Retina (tissue), 1 donor: ENCODE measurements at places on chromosomes 4 and X.

- peak; percentile 64 for DNase-seq
These were observed 568 bp downstream of the NIPAL1 start for GRCh38 chr4:48017108-48017571.

GRCh38 chr4:51842554-51843308 is at the start of gene DCUN1D4:
Gene DCUN1D4 (plus strand): TSS chr4:51843153. CDS start chr4:51843243, 90 bp downstream.
- peak; percentile 98 for DNase-seq

DNA sequence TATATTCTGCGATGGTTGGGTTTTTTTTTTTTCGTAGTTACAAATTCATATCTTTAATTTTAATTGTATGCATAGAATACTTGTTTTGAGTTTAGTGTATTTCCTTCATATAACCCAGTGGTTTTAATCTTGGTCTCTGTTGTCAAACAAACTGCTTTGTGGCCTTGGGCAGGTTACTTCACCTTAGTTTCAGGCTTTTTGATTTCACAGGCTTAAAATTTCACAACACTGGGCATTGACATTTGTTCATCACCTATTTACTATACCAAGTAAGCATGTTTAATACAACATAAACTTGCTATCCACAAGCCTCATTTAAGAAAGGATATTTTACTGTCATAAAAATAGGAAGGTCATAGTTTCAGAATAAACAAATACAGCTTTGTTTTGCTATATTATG is 14.7 kb downstream of the RAPGEF2 start:
- no peak for DNase-seq

DNA sequence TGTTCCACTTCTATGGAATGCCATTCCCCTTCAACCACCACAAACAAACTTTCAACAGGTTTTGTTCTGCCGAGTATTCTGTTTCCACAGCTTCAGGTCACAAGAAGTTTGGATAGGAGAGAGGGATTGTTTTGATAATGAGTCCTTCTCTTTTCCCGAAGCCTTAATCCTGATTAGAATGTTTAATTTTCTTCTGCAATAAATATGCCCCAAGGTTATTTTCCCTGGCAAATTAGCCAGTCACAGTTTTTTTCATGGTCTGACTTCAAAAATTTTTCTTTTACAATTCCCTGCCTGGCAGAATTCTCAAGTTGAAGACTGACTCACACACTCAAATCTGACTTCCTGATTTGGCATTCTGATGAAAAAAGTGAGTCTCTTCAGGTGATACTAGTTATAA is 33.1 kb upstream of the EDNRA start:
- DNase-seq, result no peak

DNA sequence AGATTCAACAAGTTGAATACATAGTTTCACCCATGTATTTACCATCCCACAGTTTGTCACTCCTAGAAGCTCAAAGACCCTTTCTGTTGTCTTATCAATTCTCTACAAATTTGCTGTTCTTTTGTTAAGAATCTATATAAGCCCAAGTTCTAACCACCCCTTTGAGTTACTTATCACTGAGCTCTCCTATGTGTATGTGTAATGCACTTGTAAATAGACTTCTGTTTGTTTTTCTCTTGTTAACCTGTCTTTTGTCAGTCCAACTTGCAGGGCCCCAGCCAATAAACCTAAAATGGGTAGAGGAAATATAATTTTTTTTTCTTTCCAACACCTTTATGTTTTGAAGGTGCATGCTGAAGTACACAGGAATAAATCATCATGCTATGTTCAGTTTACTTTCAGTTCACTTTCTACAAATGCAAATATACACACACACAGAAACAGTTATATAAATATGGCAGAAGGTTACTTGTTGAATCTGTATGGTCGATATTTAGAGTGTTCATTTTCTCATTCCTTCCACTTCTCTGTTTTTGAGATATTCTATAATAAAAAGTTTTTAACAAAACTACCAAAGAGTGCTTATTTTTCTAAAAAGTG is 22.3 kb upstream of the CLOCK start:
- DNase-seq, result no peak

- DNase-seq, result no peak
These were observed 14.5 kb downstream of the TNIP2 start for GRCh38 chr4:2741626-2742025.

GRCh38 chr4:87718217-87718835 is 68.2 kb downstream of the DMP1 start:
- DNase-seq, result no peak

- no peak for DNase-seq
These were observed 76.4 kb downstream of the ZFYVE28 start for GRCh38 chr4:2341911-2342652.

- no peak for DNase-seq
These were observed 198.9 kb downstream of the ASMT start for GRCh38 chrX:1813809-1814208.

DNA sequence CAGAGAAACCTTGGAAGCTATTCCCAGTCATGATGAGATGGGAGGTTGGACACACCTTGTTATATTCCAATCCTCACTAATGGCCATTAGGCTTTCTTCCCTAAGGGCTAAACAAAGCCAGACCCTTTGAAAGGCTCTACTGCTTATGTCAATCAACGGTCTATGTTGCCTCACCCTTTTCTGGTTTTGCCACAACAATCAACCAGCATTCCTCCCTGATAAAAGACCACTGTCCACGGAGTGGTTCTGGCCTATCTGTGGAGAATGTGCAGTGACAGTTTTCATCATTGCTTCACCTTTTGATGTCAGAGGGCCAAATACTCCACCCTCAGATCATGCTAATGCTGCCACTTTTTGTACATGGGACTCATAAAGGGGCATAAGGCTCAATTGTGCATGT is 913.4 kb downstream of the RPA4 start:
- no peak for DNase-seq

- DNase-seq, result no peak
These were observed 53.9 kb upstream of the NOCT start for GRCh38 chr4:138961664-138962063.

DNA sequence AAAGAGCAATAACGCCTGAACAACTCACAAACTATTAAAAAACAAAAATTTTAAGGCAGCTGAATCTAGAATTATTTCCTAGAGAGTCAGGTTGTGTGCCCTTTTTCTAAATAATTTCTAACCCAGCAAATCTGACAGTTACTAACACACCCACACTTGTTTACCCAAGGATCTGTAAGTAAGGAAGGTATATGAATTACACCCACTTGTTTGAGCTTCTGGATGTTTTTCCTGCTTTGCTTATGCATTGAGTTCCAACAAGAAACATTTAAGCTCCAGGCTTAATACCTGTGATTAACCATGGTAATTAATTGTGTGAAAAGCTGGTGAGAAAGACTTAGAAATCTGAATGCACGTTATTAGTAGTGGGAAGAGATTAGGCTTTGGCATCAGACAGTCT is 1.5 kb downstream of the NIPAL1 start:
- no peak for DNase-seq

DNA sequence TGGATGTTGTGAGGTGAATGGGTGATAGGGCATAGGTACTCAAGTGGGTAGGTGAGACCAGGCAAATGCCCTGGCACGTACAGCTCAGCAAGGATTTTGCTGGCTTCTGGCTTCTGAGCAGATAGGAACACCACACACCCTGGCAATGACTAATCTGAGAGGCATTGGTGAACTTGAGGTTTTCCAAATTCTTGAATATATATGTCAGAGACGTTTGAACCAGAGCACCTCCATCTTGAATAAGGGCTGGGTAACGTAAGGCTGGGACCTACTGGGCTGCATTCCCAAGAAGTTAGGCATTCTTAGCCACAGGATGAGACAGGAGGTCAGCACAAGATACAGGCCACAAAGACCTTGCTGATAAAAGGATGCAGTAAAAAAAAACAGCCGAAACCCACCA is 204.5 kb downstream of the NLGN4X start:
- no peak for DNase-seq

- DNase-seq, result no peak
These were observed 74.4 kb downstream of the CASP3 start for GRCh38 chr4:184574861-184575260.

DNA sequence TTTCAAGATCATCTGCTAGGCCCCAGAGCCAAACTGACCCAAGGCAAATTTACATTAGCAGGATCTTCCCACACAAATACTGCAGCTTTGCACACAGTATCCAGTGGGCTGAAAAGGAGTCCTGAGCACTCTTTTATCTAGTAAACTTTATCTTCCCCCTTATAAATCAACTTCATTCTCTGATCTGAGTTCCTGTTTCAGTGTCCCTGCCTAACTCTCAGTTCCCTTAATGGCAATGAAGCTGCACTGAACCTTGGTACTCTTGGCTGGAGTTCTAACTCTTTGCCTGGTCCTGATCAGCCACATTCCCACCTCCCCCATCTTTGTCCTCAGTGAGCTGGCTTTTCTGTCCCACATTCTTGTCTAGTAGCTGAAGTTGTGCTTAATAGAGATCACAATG is 37.4 kb downstream of the EDA2R start:
- no peak for DNase-seq

DNA sequence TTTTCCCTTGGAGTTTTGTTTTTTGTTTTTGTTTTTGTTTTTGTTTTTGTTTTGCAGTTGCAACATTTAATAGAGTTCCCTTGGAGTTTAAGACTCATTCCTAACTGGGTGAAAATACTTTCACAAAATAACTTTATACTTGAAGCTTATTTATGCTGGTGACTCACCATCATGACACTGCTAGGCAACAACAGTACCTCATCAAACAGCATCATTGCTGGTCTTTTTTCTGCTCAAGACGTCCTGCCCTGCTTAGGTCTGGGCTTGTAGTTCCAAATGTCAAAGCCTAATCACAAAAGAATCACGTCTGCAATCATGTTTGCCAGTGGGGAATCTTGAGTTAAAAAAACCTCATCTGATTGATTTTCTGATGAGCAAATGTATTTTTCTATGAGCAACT is 105.7 kb upstream of the PRPS2 start:
- DNase-seq, result no peak

GRCh38 chr4:8497762-8498161 is 57.2 kb downstream of the TRMT44 start:
- DNase-seq, result no peak
